Urinary bladder (tissue), 4 donors: ENCODE measurements at places on chromosomes 2 and 18.

GRCh38 chr18:23228102-23229061 lies 93.1 kb downstream of the CABLES1 start:
- DNase-seq = no peak

DNA sequence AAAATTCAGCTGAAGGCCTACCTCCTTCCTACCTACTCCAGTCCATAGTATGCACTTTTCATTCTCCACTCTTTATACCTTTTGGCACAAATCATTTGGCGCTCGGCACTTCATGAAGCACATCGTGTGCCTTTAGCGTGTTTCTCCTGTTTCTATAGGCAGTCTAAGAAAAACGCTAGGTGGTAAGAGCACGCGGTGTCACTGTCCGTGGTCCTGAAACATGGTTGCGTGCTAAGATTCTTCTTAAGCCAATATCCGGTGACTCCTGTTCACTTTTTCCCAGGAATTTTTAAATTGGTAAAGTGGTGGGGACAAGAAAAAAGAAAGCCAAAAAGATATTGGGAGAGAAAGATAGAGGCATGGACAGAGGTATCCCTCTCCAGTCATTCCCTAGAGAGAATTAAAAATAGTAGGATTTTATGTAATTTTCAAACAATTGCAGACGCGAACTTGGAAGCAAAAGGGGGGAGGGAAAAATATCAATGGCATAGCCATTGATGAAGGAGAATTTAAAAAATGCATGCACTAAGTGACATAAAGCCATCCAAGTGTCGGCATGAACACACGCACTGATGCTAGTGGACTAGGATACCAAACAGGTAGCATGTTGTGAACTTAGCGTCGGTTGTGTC lies 1.4 kb upstream of the CTNNA2 start:
- DNase-seq = peak; percentile 21

DNA sequence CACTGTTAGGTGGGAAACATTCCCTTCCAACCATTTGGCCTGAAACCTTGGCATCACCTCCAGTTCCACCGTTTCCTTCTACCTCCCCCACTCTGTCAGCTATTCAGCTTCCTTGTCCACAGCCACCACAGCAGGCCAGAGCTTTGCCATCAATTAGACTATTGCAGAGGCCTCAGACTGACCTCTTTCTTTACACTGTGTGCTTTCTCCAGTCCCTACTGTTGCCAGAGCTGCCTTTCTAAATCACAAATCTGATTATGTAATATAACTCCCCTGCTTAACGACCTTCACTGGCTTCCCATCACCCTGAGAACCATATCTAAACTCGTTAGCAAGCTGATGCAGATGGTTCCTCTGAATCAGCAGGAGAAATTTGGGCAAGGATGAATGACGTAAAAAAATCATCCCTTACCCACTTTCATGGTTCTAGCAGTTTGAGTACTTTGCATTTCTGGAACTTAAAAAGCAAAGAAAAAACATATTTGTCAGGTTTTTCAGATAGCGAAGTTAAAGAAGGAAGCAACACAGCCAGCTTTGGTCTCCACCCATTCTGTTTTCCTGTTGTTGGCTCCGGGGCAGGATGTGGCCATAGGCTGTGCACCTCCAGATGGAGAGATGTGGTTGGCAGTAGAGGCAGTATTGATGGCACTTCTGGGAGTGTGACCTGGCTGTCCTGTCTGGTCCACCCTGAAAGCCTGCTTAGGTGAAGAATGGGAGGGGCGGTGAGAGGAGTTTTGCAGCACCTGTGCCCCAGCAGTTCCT lies 422.1 kb downstream of the PARD3B start:
- DNase-seq = no peak

DNA sequence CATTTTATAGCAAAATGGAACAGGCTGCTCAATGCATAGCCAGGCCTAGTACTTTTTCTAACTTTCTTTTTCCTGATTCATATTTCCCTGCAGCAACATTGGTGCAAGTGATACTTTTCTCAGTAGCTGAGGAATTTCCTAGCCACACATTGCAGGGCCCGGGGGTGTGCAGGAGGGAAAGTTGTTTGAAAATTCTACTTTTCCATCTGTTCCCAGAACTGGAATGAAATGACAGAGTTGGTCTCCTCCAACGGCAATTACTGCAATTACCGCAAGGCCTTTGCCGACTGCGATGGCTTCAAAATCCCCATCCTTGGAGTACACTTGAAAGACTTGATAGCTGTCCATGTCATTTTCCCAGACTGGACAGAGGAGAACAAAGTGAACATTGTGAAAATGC lies 50.5 kb downstream of the RASGRP3 start:
- DNase-seq = no peak

DNA sequence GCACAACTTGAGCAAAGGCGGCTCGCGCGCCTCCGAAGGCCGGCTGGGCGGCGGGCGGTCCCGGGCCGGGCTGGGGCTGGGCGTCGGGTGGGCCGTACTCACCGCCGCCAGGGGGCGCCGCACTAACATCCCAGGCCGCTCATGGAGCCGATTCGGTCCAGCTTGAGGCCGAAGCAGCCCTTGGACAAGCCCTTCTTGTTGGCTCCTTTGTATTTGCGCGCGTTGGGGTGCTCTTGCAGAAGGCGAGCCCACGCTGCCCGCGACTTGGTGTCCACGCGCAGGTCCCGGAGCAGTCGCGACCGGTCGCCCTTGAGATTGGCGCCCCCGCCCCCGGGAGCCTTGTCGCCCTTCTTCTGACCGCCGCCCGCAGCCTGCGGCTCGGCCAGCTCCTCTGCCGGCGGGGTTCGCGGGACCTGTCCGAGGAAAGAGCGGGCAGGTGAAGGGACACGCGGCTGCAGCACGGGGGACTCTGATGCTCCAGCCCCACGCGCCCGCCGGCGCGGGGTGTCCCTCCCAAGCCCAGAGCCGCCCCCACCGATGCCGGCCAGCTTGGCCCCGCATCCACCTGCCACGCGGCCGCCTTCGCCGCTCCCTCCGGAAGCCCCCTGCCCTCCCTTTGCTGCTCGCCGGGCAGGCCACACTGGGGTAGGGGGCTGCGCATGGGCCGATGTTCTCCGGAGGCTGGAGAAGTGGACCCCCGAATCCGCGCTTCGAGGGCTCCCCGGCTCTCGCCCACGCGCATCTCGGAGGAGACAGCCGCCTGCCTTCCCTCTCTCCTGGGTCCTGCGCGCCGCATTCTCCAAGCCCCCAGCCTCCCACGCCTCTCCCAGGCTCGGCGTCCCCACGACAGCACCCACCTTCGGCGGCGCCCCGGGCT lies 655 bp downstream of the NPPC start:
- DNase-seq = no peak

GRCh38 chr2:128770143-128771085 lies 451.7 kb upstream of the HS6ST1 start:
- no peak for DNase-seq

DNA sequence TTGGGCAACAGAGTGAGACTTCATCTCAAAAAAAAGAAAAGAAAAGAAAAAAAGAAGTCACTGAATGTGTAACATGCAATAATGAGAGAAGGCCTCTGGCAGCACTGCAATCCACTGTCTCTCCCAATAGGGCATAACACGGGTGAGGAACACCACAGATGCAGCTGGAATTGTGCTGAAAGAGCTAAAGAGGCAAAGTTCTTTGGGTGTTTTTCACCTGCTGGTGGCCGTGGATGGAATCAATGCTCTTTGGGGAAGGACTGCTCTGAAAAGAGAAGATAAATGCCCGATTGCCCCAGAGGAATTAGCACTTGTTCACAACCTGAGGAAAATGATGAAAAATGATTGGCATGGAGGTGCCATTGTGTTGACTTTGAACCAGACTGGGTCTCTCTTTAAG lies 31.0 kb upstream of the CYBRD1 start:
- DNase-seq = no peak

- no peak for DNase-seq
These were observed 357.3 kb downstream of the ZEB2 start for GRCh38 chr2:144162652-144163051.

DNA sequence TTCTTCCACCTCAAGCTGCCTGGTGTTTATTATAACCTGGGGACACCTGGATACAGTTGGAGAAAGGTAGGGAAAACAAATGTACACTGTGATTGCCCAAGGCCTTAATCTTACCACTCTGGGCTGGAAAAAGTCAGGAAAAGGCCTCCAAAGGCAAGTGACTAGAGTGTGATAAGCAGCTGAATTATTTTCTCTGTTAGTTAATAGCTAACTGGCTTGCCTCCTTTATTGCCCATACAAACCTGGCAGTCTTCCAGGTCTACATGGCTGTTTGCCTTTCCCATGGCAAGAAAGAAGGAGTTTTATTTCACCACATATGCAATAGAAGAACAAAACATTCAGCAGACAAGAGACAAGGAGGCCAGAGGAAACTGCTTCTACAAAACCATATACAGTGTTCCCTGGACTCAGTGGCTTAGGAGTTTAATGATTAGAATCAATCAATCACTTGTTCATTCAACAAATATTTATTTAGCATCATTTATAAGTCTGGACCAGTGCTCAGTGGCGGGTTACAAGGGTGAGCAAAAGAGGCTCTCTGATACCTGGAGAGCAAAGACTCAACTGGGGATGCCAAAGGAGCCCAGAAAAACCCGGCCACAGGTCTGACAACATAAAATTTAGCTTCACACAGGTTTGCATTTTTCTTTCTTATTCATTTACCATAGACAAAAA lies 27.5 kb upstream of the SUCLG1 start:
- peak; percentile 26 for DNase-seq

DNA sequence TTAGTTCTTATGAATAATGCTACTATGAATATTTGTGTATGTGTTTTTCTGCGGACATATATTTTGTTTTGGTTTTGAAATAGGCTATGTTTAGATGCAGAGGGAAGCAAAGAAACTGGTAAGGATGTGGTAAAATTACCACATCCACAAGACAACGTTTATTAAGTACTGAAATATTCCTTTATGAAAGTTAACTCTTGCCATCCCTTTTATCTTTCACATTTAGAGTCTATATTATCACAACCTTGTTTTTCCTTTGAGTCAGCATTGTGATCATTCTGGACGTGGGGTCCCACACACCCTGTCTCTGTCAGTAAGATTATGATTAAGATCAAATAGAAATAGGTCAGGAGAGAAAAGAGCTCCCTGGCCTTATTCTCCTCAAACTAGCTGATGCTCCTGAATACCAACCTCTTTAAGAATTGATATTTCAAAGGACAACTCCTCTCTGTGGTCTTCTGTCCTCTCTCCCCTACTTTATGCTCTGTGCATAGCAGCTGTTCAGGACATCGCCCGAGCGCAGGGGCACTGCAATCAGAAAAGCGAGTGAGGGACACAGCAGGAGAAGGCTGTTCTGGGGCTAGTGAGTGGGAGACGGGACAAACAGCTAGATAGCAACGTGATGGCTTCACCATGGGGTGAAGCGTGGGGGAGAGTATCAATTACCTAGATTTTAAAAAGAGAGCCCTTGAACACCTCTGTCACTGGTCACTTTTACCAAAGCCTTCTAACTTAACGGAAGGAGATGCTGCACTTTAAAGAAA lies 12.2 kb downstream of the METAP1D start:
- no peak for DNase-seq

DNA sequence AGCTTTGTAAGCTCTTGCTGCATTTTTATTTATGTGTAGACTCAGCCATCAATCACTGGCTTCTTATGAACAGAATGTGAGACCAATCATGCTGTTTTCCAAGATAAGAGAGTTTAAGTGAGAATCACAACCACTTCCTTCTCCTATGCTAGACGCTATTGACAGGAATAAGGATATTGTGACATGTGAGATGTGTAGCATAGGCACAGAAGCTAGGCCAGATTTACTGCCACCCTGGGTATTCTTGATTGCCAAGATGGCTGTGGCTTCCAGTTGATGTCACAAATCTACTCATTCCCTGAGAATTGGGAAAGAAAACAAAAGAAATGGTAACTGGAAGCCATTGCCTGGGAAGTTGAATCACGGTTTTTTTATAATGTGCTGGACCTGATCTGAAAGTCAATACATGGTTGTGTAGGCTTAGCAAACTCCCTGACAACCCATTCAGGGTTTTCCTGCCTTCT lies 49.9 kb downstream of the RAB27B start:
- no peak for DNase-seq

GRCh38 chr2:168583064-168583709 lies 127.1 kb downstream of the CERS6 start:
- no peak for DNase-seq

DNA sequence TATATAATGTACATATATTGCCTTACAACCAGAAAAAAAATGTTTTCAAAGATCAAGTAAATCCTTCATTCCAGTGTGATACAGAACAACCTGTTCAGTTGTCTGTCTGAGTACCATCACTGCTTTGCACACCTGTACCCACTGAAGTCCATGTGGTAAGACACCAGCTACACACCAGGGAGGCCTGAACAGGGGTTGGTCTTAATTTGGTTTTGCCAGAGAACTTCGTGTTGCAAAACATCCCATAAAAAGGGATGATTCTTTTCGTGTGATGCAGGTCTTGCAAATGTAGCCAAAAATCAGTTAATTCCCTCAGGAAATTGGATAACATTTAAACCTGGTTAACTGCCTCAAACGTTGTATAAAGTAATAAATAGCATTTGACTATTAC lies 73.7 kb upstream of the SLC1A4 start:
- no peak for DNase-seq

GRCh38 chr2:116510117-116510671 lies 1304.3 kb upstream of the DDX18 start:
- DNase-seq = no peak

DNA sequence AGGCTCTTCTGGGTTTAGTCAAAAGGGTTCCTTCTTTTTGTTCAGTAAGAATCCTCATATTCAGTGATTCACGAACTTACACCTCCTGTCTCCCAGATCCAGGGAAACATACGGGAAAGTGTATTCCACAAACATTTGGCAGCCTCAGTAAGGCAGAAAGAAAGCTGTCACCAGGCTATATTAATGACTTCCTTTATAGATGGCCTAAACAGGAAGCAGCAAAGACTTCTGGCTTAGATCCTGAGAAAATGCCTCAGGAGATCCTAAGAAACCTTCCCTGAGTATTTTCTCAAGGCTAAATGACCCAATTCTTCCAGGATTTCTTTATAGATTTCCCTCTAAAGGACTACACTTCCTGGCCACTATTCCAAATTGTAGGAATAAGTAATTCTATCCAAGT lies 1995.5 kb upstream of the CELF4 start:
- DNase-seq = no peak

DNA sequence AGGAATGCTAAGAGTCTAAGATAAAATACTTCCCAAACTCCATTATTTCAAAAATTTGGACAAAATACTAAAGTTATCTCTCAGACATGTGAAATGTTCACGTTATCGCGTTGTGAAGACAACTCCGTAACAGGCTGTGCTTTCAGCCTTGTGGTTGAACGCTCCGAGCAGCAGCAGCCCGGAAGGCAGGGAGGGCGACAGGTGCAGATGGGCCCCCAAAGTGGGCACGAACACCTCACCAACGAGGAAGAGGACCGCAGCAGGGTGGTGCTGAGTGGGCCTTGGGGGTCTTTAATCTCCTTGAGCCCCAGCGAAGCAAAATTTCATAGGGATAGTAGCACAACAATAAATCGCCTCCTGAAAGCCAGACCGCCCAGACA lies 1.0 kb upstream of the FAM110C start:
- no peak for DNase-seq
